ENCODE measurements at places on chromosomes 6 and 20. TPM values are rescaled to one million over a fixed set of nuclear protein-coding genes. Genes with fewer than 3 reads are reported as not detected.
A peak's percentile ranks its signal among the peaks of the same experiment; 100 is the strongest.

- no peaks in the 10 kb centered on the region for H3K4me1 ChIP-seq
- no peak overlapping the region for H3K27ac ChIP-seq
- no peaks in the 10 kb centered on the region for H3K36me3 ChIP-seq
- DNase-seq: no peak
Measured at GRCh38 chr6:144823131-144823530, 538.0 kb downstream of the UTRN start.

DNA sequence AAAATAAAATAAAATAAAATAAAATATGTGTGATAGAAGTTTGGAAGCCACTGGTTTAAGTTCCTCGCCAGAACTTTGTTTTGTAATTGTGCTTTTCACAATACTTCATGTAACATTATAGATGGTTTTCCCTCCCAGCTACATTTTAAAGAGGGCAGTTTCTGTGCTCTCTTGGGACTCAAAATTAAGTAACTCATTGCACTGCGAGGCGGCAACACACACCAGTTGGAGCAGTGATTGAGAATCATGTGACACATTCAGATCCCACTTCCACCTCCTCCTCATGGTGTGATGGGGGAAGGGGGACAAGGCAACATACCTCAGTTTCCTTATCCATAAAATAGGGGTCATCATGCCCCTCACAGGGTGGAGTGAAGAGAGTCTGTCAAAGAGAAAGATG lies 7.5 kb downstream of the C2 start:
- H3K4me1 ChIP-seq: no peaks in the 10 kb centered on the region
- H3K27ac ChIP-seq: no peak overlapping the region
- no peak overlapping the region for H3K4me3 ChIP-seq

DNA sequence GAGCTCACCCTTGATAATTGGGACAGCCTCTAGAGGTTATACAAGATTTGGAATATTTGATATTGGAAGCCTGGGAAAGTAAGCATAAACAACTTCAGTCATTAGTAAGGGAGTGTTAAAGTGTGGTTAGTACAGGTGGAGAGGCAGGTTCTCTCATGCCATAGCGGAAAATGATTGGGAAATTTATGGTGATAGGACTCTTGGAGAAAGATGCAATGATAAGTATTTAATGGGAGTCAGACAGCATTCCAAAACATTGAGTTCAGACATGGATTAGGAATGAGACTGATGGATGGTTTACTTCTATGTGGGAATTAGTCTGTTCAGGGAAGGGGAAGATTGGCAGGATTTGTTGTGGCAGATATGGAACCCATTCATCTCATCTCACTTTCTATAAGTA lies 152.7 kb downstream of the MCHR2 start:
- H3K4me1 ChIP-seq: no peaks in the 10 kb centered on the region
- DNase-seq: no peak
- no peak overlapping the region for H3K27ac ChIP-seq
- no peaks in the 10 kb centered on the region for H3K36me3 ChIP-seq
- H3K4me3 ChIP-seq: no peak overlapping the region
- no peaks in the 10 kb centered on the region for H3K27me3 ChIP-seq

DNA sequence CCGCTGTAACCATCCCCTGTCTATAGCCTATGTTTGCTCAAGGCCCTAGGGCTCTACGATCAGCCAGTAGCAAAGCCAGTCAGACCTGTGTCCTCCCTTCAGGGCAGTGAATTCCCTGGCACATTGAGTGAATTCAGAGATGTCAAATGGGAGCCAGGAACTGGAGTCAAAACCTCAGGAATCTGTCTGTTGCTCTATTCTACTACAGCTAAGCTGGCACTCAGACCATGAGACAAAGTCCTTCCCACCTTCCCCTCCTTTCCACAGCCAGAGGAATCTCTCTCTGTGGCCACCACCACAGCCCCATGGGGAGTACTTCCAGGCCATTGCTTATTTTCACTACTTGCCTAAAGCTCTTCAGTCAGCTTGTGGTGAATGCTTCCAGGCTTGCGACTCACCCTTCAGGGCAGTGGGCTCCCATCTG lies 82.0 kb downstream of the PKIB start:
- H3K36me3 ChIP-seq: no peaks in the 10 kb centered on the region
- no peak overlapping the region for H3K27ac ChIP-seq
- peaks cover 3% of the 10 kb centered on the region for H3K4me1 ChIP-seq
- DNase-seq: peak; percentile 93
- H3K27me3 ChIP-seq: no peaks in the 10 kb centered on the region
- H3K4me3 ChIP-seq: no peak overlapping the region

DNA sequence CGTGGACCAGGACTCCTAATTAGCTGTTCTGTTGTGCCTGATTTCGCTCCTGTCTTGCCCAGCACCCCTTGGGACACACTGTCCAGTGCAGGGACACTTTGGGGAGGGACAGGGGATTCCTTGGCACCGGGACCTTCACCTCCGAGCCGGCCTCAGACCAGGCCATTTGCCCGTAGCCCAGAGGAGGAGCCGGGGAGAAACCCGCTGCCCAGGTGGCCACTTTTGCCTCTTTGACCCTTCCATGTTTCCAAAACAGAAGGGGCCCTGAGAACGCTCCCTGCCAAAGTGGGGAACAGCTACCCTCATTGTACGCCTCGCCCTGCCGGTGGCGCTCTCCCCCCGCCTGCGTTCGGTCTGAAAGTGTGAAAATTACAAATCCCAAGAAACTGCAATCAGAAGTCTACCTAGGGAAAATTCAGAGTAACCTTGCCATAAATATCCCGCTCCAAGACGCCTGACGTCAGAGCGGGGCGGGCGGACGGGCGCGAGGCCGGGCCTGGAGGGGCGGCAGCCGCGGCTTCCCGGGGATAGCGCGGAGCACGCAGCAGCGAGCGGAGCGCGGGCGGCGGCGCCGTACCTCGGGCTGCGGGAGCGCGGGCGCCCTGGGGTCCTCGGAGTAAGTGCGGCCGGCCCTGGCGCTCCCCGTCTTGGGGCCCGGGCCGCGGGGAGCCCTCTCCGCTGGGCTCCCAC lies at the start of gene DAAM2:
TSS of gene DAAM2 (plus strand) at position 527 of the 690 bp plus-strand sequence. CDS start 63,927 bp downstream, outside the sequence.
- H3K4me3 ChIP-seq: peak within 1 kb of the TSS; percentile 88
- peaks cover 19% of the 10 kb centered on the region for H3K4me1 ChIP-seq
- no peaks in the 10 kb centered on the region for H3K36me3 ChIP-seq
- H3K27ac ChIP-seq: peak within 1 kb of the TSS; percentile 59
- no peaks in the 10 kb centered on the region for H3K27me3 ChIP-seq
- peak; percentile 63 for DNase-seq

- H3K4me3 ChIP-seq: no peak overlapping the region
- DNase-seq: no peak
- no peaks in the 10 kb centered on the region for H3K4me1 ChIP-seq
- H3K27me3 ChIP-seq: no peaks in the 10 kb centered on the region
- H3K27ac ChIP-seq: no peak overlapping the region
Measured at GRCh38 chr6:149154261-149154821, 163.2 kb upstream of the TAB2 start.

- no peak for DNase-seq
- H3K27me3 ChIP-seq: no peaks in the 10 kb centered on the region
- H3K27ac ChIP-seq: no peak overlapping the region
- H3K36me3 ChIP-seq: no peaks in the 10 kb centered on the region
Measured at GRCh38 chr6:109783250-109783986, 92.3 kb downstream of the FIG4 start.

- no peaks in the 10 kb centered on the region for H3K36me3 ChIP-seq
- DNase-seq: no peak
- no peak overlapping the region for H3K27ac ChIP-seq
- H3K27me3 ChIP-seq: no peaks in the 10 kb centered on the region
- no peak overlapping the region for H3K4me3 ChIP-seq
Measured at GRCh38 chr6:79520534-79520933, 16.7 kb downstream of the LCA5 start.

DNA sequence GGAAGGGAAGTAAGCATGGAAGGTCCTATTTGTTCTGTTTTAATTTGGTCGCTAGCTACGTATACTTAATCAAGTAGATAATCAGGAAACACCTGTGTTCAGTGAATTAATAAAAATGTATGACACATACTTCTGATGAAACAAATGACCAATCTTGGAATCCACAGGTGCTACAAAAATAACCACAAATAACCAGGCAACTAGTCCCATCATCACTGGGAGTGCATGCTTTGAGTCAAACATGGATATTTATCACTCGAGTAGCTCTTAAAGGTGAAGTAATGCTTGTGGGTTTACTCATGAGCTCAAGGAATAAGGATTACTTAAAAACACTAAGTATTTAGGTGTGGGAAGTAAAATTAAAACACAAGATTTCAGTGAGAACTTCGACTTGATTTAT lies 285.6 kb upstream of the ID4 start:
- H3K36me3 ChIP-seq: no peaks in the 10 kb centered on the region
- H3K4me1 ChIP-seq: no peaks in the 10 kb centered on the region
- H3K27ac ChIP-seq: no peak overlapping the region
- no peaks in the 10 kb centered on the region for H3K27me3 ChIP-seq
- no peak overlapping the region for H3K4me3 ChIP-seq

GRCh38 chr6:161374971-161375873 lies 101.4 kb upstream of the AGPAT4 start:
- DNase-seq: peak; percentile 76
- no peak overlapping the region for H3K27ac ChIP-seq
- peaks cover 2% of the 10 kb centered on the region for H3K4me1 ChIP-seq
- H3K4me3 ChIP-seq: peak overlapping the region; percentile 31

DNA sequence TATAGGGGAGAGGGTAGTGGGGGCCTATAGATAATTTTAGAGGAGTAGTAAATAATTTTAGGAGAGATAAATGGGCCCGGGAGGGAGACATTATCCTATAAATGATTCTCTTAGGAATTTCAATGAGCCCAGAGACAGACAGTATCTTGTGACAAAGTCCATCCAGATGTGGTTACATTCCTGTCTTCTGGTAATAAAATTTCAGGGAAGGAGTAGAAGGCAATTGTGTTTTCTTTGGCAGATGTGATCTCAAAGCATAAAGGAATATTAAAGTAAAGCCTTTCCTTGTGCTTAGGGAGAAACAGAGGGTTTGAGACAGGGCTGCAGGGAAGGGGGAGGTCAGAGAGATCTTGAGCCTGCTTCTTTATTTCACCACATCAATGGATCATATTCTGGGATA lies 979.8 kb upstream of the GJE1 start:
- DNase-seq: no peak
- H3K27ac ChIP-seq: no peak overlapping the region
- no peaks in the 10 kb centered on the region for H3K27me3 ChIP-seq
- H3K36me3 ChIP-seq: no peaks in the 10 kb centered on the region
- H3K4me3 ChIP-seq: no peak overlapping the region
- no peaks in the 10 kb centered on the region for H3K4me1 ChIP-seq

GRCh38 chr6:106556368-106556960 lies 72.8 kb downstream of the RTN4IP1 start:
- no peak overlapping the region for H3K27ac ChIP-seq
- H3K4me3 ChIP-seq: no peak overlapping the region
- H3K27me3 ChIP-seq: no peaks in the 10 kb centered on the region
- H3K36me3 ChIP-seq: no peaks in the 10 kb centered on the region
- DNase-seq: peak; percentile 33

DNA sequence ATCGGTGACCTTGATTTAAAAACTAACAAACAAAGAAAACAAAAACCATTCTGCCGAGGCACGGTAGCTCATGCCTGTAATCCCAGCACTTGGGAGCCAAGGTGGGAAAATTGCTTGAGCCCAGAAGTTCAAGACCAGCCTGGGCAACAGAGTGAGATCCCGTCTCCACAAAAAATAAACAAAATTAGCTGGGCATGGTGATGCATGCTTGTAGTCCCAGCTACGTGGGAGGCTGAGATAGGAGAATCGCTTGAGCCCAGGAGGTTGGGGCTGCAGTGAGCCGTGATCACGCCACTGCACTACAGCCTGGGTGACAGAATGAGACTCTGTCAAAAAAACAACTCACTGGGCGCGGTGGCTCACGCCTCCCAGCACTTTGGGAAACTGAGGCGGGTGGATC lies 48.2 kb upstream of the TFAP2A start:
- no peaks in the 10 kb centered on the region for H3K36me3 ChIP-seq
- H3K4me3 ChIP-seq: no peak overlapping the region
- no peaks in the 10 kb centered on the region for H3K27me3 ChIP-seq
- H3K27ac ChIP-seq: no peak overlapping the region
- no peak for DNase-seq
- no peaks in the 10 kb centered on the region for H3K4me1 ChIP-seq

- no peak overlapping the region for H3K4me3 ChIP-seq
- H3K4me1 ChIP-seq: no peaks in the 10 kb centered on the region
- H3K27ac ChIP-seq: no peak overlapping the region
- no peaks in the 10 kb centered on the region for H3K36me3 ChIP-seq
Measured at GRCh38 chr6:24504649-24505586, 10.1 kb downstream of the ALDH5A1 start.

GRCh38 chr6:75170691-75171560 lies 34.9 kb downstream of the COL12A1 start:
- peaks cover 3% of the 10 kb centered on the region for H3K4me1 ChIP-seq
- no peak overlapping the region for H3K4me3 ChIP-seq
- no peak overlapping the region for H3K27ac ChIP-seq
- DNase-seq: no peak
- H3K27me3 ChIP-seq: no peaks in the 10 kb centered on the region

GRCh38 chr6:31540640-31541039 lies 1.2 kb downstream of the DDX39B start:
- no peaks in the 10 kb centered on the region for H3K27me3 ChIP-seq
- H3K36me3 ChIP-seq: peaks cover 17% of the 10 kb centered on the region
- DNase-seq: no peak
- peak overlapping the region; percentile 87 for H3K4me3 ChIP-seq

GRCh38 chr6:102015431-102015830 lies 621.9 kb downstream of the GRIK2 start:
- H3K36me3 ChIP-seq: no peaks in the 10 kb centered on the region
- no peaks in the 10 kb centered on the region for H3K4me1 ChIP-seq
- no peaks in the 10 kb centered on the region for H3K27me3 ChIP-seq
- no peak overlapping the region for H3K27ac ChIP-seq

DNA sequence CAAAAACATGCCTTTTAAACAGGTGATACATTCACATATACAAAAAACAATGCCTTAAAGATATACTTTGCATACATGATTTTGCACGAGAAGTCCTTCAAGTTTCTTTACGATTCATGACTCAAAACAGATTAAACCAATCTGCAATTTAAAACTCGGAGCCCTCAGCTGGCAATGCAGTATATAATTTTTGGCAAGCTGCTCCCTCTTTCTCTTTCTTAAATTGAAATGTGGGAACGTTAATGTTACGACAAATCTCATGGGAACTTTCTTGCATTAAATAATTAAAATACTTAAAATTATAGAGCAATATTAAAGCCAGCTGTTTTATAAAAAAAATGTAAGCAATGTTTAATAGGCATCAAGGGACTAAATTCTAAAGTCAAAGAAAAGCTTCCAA lies 334.6 kb downstream of the ESR1 start:
- no peaks in the 10 kb centered on the region for H3K27me3 ChIP-seq
- no peak for DNase-seq
- H3K4me1 ChIP-seq: peaks cover 5% of the 10 kb centered on the region
- H3K36me3 ChIP-seq: no peaks in the 10 kb centered on the region

GRCh38 chr6:109760208-109760607 lies 69.1 kb downstream of the FIG4 start:
- H3K4me3 ChIP-seq: no peak overlapping the region
- no peaks in the 10 kb centered on the region for H3K27me3 ChIP-seq
- no peaks in the 10 kb centered on the region for H3K36me3 ChIP-seq
- H3K27ac ChIP-seq: no peak overlapping the region
- no peak for DNase-seq

- no peaks in the 10 kb centered on the region for H3K27me3 ChIP-seq
- H3K4me3 ChIP-seq: no peak overlapping the region
- H3K27ac ChIP-seq: no peak overlapping the region
- peaks cover 3% of the 10 kb centered on the region for H3K4me1 ChIP-seq
Measured at GRCh38 chr6:21742238-21742660, 148.7 kb downstream of the SOX4 start.

GRCh38 chr6:12119085-12119588 lies 107.0 kb downstream of the HIVEP1 start:
- no peak overlapping the region for H3K27ac ChIP-seq
- H3K36me3 ChIP-seq: no peaks in the 10 kb centered on the region
- no peaks in the 10 kb centered on the region for H3K4me1 ChIP-seq
- H3K4me3 ChIP-seq: no peak overlapping the region
- H3K27me3 ChIP-seq: no peaks in the 10 kb centered on the region
- DNase-seq: no peak

CDK5RAP1 gene
- total RNA-seq: 23.8 TPM

MOXD1 gene
- total RNA-seq: 89.8 TPM

OTOR gene
- not detected for total RNA-seq
